ENCODE measurements at places on chromosomes 5 and 9.

- no peak for DNase-seq
Measured at GRCh38 chr5:101673120-101673519, 623.0 kb downstream of the SLCO4C1 start.

- DNase-seq, result no peak
Measured at GRCh38 chr5:180352116-180353047, 754 bp downstream of the GFPT2 start.

DNA sequence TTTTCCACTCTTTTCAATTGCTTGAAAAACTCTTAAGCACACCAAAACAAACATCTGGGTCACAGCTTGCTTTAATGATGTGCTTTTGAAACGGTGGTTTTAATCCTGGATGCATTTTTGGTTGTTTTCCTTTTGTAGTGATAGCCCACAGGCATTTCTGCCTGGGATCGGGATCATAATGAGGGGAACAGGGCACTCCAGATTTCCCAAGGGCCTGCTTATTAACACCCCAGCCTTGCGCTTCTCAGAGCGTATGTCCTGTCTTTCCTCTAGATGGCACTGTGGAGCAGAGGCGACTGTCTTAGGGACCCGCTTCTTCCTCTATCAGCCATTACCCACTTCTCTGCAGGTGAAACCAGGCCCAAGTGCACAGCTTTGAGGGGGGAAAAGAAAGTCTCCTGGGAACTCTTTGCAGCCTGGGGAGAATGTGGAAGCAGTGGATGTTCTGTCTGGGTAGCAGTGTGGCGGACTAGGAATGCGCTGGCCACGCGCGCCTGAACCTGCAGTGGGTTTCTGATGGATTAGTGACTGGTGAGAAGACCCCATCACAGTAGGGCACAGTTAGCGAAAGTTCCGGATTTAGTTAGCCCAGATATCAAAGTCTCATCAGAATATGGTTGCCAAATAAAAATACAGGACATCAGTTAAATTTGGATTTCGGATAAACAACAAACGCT is 190.1 kb downstream of the GNA14 start:
- peak; percentile 53 for DNase-seq

- no peak for DNase-seq
Measured at GRCh38 chr5:170313344-170313743, 15.8 kb upstream of the LCP2 start.

DNA sequence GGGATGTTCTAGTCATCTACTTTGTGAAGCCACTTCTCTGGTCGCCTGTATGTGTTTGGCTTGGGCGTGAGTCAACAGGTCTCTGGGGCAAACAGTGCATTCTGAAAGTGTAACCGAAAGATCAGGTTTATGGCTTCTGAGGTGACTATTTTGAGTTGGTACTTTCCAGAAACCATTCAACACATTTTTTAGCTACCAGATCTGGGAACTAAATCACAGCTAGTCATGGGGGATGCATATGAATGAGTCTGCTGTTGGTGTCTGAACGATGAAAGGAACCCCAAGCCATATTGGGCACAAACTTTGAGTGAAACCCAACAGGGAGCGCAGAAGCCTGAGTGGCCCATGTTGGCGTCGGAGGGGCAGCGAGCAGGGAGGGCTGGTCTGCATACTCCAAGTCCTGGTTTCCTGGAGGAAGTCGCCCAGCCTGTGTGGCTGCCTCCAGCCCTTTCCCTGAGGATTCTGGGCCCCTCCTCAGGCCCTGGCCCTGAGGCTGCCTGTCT is 35.3 kb downstream of the UBE2QL1 start:
- peak; percentile 9 for DNase-seq

GRCh38 chr9:3793971-3794383 is 268.2 kb upstream of the RFX3 start:
- no peak for DNase-seq

DNA sequence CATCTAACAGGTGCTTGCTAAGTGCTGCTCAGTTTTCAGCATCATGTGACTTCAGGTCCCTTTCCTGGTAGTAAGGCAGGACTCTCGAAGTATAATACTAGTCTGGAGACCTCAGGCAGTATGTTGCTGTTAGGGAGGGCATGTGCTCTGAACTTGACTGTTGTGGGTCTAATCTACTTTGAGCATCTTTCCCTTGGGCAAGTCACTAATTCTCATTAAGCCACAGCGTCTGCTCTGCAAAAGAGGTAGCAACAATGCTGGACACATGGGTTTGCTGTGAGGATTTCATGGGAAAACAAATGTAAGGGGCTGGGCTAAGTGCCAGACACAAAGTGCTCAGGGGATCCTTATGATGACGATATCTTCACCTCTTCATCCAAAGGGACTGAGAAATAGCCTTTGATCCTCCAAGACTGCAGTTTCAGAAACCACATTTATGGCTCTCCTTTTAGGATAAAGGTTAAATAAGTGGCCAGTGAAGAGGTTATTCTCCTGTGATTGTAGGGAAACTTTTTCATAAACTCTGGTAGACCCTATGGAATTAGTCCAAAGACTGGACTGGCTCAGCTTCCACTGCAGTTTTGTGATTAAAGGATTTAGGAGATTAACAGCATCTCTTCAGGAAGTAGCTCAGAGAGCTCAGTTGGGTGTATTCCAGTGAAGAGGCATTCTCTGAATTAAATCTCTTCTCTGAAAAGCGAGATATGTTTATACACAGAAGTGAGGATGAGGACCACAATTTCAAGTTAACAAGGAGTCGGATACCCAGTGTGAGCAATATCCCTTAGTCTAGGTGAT is 216.6 kb downstream of the SGCD start:
- DNase-seq, result no peak

- DNase-seq, result no peak
Measured at GRCh38 chr5:134967607-134968006, at the start of gene CATSPER3. TSS of gene CATSPER3 (plus strand) at chr5:134967907. CDS start at chr5:134967992, 85 bp downstream.

- no peak for DNase-seq
Measured at GRCh38 chr5:56172241-56172640, 60.9 kb downstream of the ANKRD55 start.

- DNase-seq, result peak; percentile 57
Measured at GRCh38 chr5:172683645-172684471, 42.8 kb downstream of the NEURL1B start.

- DNase-seq, result no peak
Measured at GRCh38 chr9:127838375-127839078, 15.9 kb downstream of the ENG start.

- no peak for DNase-seq
Measured at GRCh38 chr5:102863058-102863457, 108.0 kb downstream of the PAM start.

- no peak for DNase-seq
Measured at GRCh38 chr5:25090854-25091253, 446.1 kb upstream of the CDH10 start.

- DNase-seq, result peak; percentile 52
Measured at GRCh38 chr5:32329395-32329834, 16.7 kb upstream of the MTMR12 start.

- no peak for DNase-seq
Measured at GRCh38 chr5:174387448-174387847, 336.9 kb upstream of the MSX2 start.

DNA sequence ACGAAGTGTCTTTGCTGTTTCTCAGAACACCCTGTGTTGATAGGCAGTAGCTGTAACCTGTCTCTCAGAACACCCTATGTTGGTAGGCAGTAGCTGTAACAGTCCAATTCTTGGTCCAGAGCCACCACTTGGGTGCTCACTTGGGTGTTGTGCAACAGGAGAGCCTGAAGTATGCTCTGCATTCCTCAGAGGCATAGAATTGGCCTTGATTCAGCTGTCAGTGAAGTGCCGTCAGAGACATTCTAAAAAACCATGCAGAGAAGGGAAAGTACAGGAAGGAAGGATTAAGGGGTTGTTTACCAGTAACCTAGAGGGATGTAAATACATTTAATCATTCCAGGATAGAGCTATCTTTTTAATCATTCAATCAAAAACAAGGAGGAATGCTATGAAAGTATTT is 231.2 kb downstream of the ARRDC3 start:
- no peak for DNase-seq

DNA sequence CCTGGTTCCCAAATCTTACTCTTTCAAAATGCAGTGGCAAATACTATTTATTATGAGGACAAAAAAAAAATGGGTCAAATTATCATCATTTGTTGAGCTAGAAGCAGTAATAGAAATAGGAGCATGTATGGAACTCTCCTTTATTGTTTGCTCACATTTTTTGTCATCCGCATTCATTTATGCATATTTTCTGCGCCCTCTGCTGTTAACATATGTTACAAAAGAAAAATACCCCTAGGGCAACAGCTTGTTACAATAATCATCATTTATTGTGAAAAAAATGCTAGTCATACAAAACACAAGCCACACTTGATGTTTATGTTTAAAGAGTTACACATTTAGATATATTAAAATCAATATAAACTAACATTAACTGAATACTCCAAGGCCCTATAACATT is 328.2 kb downstream of the TUSC1 start:
- DNase-seq, result no peak

DNA sequence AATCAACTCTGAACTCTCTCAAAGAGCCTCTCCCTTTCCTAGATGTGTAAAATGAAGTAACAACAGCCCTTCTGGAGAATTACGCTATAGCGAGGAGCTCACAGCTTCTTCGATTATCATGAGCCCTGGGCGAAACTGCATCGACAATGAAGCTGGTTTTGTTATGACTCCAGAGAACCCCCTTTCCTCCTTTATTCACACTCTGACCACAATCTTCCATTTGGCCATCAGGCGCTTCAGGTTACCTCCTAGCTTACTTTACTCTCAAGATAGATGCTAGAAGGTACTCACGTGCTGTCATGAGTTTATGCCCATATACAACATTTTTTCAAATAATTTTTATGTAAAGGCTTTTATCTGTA is 362.7 kb upstream of the RFX3 start:
- DNase-seq, result no peak

DNA sequence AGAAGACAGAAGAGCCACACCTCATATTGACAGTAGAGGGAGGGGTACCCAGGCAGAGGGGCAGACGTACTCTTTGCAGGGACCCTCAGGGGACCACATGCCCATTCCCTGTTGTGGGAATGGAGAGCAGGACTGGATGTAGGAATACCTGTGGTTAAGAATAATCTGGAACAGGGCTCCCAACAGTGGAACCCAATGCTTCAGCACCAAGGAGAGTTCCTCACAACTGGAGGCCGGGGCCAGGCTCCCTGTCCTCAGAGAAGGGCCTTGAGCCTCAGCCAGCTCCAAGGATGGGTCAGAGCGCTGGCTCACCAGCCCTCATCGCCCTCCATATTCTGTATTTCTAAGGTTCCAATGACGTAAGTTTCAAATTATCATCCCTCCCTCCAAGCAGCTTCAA is 7.4 kb upstream of the SHC3 start:
- DNase-seq, result no peak

GRCh38 chr9:127015921-127016512 is 101.4 kb downstream of the RALGPS1 start:
- DNase-seq, result no peak

DNA sequence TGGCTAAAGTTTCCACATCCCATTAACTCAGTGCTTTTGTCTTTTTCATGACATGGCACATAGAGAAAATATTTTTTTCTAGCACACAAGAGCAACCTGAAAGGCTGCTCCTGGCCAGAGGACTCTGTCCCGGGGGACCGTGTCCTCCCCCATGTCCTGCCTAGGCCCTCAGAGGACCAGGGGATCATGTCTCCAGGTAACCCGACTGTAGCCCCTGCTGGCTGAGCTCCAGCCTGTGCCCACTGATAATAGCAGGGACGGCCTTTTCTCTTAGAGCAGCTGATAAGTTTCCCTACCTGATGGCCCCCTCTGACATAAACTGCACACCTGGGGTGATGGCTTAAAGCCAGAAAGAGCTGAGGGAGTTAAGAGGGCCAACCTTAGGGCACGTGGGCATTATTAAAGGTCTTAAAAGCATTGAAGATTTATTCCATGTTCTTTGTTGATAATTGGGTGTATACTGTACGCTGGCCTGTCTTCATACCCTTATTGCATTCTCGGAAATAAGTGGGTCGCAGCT is 5.9 kb downstream of the HDHD3 start:
- no peak for DNase-seq

Measured in stimulated activated CD4-positive, alpha-beta T cell treated with anti-CD3 and anti-CD28 coated beads, Interleukin-4, amount 100 ng/mL, for 48 hours (primary cell).